ENCODE measurements at places on chromosomes 6 and 20.

- DNase-seq: no peak
Observed at GRCh38 chr6:7228662-7229375, 84.2 kb downstream of the SSR1 start.

- no peak for DNase-seq
Observed at GRCh38 chr6:401994-402640, 10.6 kb downstream of the IRF4 start.

DNA sequence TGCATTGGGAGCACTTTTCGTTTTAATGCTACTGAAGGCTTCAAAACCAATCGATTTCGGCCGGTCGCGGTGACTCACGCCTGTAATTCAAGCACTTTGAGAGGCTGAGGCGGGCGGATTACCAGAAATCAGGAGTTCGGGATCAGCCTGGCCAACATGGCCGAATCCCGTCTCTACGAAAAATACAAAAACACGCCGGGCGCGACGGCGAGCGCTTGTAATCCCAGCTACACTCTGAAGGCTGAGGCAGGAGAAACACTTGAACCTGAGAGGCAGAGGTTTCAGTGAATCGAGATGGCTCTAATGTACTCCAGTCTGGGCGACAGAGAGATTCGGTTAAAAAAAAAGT, 58.4 kb downstream of the TRIM38 start:
- DNase-seq: peak; percentile 47

DNA sequence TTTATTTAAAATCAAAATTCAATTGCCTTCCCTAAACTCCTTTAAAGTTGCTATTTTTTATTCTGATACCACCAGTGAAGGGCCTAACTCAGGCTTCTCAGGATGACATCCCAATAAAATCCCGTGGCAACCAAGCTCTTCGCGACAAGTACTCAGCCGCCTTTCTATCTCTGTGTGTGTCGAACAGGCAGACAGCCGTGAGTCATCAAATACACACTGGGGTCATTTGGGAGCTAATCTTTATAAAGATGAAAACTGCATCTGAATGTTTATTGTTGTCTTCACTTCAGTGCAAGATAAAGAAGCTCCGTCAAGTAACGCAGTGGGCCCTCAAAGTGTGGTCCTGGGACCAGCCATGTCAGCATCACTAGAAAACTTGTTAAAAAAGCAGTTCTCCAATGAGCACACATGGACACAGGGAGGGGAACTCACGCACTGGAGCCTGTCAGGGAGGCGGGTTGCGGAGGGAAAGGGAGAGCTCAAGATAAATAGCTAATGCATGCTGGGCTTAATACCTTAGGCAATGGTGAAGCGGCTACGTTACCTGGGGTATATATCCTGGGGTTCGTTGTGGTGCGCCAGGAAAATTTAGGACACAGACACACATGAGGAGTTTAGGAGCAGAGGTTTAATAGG, 119.3 kb downstream of the RNF144B start:
- no peak for DNase-seq

DNA sequence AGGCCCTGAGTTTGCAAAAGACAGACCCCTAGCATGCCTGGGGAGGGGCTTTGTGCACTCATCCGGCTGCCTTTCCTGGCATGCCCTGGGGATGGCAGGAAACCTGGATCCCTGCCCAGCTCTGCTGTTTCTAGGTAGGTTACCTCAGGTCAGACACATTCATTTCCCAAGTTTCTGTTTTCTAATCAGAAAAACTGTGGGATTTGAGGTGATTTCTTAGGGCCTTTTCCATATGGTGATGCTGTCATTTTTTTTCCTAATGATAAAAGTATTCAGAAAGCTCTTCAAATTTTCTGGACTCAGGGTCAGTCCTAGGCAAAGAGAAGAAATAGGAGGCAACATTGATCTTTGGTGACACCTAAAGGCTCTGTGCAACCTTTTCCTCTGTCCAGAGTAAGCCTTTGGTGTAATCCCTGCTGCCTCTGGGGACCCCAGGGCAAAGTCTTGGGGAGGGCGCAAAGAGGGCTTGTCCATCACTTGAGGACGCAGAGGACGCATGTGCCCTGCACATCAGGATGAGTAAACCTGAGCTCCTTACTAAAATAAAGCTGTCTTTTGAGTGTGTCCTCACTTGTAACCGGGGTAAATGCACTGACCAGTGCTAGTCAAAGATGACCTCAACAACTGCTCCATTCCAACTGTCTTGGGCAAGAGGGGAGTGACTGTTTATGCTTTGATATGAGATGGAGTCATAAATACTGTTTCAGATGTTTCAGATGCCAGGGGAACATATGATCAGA, 13.5 kb upstream of the TRAM2 start:
- DNase-seq: no peak

- DNase-seq: no peak
Observed at GRCh38 chr6:70315079-70315751, 12.3 kb upstream of the COL9A1 start.

- DNase-seq: no peak
Observed at GRCh38 chr6:167907837-167908681, 81.3 kb downstream of the AFDN start.

DNA sequence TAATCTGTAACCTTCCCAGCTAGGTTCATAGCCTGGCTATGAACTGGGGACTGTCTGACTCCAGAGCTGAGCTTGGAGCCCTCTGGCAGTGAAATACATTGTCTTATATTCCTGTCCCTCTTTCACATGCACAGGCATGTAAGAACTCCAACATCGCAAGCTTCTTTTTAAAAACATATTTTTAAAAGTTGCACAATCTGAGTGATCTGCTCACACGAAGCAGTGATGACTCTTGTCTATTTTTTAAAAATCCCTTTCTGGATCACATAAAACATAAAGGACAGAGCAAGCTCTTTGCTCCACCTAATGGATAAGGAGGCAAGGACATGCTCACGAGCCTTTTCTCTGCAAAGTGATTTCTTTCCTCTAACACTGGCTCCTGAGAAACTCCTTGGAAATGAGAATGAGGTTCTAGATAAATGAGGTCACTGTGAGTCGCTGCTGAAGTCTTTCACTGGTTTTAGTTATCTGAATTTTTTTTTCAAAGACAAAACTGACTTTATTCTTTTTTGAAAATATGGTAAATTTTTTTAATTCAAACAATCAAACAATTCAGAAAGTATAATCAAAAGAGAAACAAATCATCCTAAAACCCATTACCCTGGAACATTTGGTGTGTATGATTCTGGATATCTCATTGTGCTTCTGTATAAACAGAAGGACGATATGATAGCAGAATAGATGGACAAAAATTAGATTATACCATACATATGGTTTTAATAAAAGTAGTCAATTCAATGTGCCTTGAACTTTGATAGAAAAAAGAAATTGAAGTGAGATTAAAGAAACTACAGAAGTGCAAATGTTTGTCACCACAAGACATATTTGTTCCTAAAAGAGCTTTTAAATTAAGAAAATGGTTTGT, 30.8 kb downstream of the IL20RA start:
- DNase-seq: no peak

GRCh38 chr20:38863024-38863851, 57.7 kb downstream of the PPP1R16B start:
- no peak for DNase-seq

DNA sequence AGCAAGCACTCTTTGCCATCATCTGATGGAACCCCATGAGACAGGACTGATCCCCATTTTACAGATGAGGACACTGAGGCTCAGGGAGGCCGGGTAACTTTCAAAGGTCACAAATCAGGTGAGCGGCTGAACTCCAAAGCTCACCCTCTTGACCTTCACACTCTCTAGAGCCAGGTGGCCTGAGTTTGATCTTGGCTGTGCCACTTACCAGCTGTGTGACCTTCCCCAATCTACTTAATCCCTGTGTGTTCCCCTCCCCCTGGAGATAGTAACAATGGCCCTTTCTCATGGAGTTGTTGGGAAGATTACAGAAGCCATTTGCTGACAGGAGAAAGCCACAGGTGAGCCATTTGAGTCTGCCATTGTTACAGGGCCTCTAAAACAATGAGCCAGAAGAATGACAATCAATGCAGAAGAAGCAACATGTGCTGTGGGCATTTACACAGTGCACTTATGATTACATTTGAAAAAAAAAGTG, 34.5 kb downstream of the BMP7 start:
- DNase-seq: no peak

GRCh38 chr6:41518118-41518517, 28.1 kb upstream of the FOXP4 start:
- no peak for DNase-seq

GRCh38 chr6:158758451-158758860, 60.7 kb downstream of the EZR start:
- no peak for DNase-seq

DNA sequence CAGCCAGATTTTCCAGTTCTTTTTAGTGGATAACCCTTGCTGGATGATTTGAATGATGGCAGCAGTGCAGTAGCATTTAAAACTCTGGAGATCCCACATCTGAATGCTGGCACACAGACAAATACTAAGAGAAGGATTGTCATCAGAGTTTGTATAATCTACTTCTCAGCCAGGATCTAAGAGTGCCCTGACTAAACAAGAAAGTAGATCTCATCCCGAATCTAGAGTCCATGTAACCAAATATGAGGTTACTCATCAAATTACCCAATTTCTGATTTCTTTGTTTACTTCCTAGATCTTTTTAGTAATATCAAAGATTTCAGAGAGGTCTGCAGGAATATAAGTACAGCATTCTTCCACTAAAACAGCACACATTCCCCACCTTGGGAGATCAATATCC, 7.8 kb downstream of the TMC2 start:
- DNase-seq: no peak

GRCh38 chr6:80339421-80339820, 232.9 kb downstream of the BCKDHB start:
- no peak for DNase-seq

DNA sequence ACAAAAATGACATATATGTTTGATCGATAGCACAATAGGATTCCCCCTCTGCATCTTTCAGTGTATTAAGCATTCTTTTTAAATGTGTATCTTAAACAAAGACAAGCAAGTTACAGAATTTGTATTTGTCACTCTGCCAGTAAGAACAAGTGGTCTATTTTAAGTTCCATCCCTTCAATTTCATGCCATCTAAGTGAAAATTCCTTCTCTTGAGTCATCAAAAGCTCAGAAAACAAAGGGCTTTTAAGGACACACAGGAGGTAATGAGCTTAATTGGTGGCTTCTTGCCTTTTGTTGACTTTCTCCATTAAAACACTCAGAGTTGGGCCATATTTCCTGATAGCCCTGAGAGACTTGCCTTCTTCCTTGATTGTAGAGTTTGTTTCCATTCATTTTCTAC, 547.8 kb downstream of the TENT5A start:
- DNase-seq: no peak

DNA sequence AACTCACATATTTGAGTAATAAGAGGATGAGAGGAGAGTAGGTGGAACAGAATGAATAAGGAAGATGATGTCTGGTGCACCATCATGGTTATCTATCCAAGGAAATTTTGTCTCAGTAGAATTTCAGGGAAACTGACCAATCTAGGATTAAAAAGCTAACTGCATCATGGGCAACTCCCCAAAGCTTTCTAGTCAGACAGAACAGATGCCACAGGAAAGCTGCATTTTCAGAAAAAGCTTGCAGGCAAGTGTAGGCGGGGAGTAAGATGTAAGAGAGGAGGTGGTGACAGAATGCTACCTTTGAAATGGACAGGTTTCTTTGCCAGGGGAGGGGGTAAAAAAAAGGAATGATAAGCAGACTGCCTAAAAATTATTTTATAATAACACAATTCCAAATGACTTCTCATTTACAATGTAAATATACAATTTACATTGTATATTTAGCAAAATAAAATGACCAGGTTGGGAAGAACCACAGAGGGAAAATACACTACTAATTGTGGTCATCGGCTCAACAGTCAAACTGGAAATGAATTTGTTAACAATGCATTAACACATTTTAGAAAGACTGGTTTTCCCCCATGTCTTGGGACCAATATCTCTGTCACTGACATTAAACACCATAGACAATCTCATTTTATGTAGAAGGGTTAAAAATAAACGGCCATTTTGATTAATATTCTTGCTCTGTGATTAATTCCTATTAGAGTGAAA, 15.1 kb downstream of the NHSL1 start:
- no peak for DNase-seq

GRCh38 chr6:129908858-129909257, 47.7 kb upstream of the TMEM244 start:
- DNase-seq: no peak

DNA sequence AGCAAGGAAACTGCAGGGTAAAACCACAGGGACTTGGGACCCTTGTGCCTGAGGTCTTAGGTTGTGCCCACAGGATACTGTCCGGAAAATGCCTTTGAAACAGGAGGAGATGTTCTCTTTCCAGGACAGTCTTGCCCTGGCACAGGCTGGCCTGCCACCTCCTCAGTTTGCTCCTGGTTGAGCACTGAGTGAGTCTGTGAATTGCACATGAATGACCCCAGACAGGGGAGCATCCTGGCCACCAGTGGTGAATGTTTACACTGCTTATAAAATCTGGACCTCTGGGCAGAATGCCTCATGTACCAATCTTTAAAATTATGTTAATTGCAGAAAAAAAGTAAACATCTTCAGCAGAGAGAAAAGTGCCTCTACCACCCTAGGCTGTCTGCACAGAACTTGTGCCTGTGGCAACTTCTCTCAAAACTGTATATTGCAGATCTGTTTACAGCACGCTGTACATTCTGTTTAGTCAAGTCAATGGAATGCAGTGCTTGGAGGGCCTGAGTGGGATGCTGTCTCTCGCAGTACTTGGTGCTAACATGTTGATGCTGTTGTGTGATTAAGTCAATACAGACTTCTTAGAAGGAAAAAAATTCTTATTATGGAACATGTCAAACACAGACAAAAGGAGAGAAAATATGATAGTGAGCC, 242.1 kb downstream of the SOD2 start:
- no peak for DNase-seq

DNA sequence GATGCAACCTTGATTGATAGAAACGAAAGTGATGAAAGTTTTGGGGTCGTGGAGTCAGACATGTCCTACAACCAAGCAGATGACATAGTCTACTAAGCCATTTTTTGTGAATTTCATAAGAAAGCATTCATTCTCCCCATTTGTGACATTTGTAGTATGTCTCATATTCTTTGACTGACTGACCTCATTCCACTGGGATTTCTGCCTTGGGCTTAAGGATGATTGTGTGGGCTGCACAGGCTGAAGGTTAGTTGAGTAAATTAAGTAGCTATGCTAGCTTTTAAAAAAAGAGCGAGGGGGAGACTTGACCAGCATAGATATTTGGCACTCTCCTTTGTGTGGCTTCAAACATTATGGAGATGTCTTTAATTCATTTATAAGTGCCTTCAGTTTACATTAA, 28.9 kb downstream of the STMND1 start:
- DNase-seq: no peak

Measured in activated naive CD4-positive, alpha-beta T cell (primary cell).